Activated CD4-positive, alpha-beta T cell treated with anti-CD3 and anti-CD28 coated beads, Interleukin-2, amount 50 U/mL, for 16 hours (primary cell): ENCODE measurements at places on chromosomes 11 and 22.
A peak's percentile ranks its signal among the peaks of the same experiment; 100 is the strongest.

GRCh38 chr11:36251823-36252222 lies 37.4 kb downstream of the COMMD9 start:
- no peak for DNase-seq

- no peak for DNase-seq
These were observed 7.2 kb downstream of the TMEM86A start for GRCh38 chr11:18705651-18706281.

GRCh38 chr11:33533386-33534052 lies 167.1 kb downstream of the C11orf91 start:
- DNase-seq: no peak

DNA sequence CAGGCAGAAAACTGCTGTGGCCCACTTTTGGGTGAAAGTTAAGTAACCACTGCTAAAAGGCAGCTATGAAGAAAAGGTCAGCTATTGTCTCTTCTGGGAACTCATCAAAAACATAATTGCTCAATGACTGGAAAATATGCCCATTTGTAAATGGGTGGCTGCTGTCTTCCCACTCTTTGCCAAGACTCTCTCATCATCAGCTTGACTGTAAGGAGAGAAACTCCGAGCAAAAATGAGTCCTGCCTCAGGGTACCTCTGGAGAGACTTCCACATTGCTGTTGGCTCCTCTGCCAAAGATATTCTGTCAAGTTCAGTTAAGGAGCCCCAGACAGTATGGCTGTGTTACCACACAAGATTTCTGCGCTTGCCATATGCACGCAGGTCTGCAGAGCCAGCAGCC lies 138.7 kb downstream of the BBOX1 start:
- DNase-seq: no peak

DNA sequence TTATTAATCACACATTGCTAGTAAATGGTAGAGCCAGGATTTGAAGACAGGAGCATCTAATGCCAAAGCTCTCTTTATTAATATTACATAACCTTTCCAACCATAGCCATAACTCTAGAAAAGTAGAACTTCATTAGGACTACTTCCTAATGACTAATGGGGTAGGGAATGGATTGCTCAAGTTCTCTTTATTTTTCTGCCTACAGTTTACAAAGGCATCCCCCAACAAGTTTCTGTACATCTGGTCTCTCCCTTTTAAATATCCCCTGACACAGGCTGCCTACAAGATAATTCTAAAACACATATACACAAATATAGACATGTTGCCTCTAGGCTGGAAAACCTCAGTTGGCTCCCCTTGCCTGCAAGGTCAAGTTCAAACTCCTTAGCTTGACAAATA lies 534.9 kb downstream of the SOX6 start:
- DNase-seq: no peak

DNA sequence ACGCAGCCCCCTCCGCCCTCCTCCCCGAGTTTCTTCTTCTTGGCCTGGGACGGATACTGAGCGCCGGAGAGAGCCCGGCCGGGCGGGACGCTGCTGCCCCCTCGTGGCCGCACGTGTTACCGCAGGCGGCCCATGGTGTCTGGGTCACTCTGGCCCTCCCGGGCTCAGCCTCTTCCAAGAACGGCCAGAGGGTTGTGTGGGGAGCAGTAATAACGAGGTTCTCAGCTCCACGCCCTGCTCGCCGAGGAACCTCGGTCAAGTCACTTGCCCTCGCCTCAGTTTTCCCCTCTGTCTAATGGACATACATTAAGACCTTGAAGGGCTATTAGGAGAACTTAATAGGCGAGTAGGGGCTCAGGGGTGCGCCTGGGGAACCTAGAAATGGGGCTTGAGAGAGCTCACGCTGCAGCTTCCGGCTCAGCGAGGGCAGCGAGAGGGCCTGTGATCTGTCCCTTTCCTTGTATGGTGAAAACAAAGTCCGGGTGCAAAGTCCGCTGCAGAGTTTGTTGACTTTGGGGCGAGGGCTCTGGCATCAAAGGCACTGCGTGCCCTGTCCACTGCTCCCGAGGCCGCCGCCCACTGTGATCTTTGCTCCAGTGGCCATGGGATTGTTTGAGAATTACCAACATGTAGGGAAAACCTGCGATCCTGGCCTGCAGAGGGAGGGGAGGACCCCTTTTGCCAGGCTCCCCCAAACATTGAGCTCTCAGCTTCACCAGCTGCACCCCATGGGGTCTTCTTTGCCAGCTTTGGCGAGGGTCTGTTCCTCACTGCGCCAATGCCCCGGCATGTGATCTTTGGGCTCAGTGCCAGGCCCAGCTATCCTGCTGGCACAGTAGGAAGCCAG lies 14.4 kb upstream of the LRP5 start:
- peak; percentile 74 for DNase-seq

GRCh38 chr11:46916286-46917108 lies 1.9 kb downstream of the LRP4 start:
- DNase-seq: no peak

- DNase-seq: no peak
These were observed 425.5 kb upstream of the CADM1 start for GRCh38 chr11:115929618-115930129.

DNA sequence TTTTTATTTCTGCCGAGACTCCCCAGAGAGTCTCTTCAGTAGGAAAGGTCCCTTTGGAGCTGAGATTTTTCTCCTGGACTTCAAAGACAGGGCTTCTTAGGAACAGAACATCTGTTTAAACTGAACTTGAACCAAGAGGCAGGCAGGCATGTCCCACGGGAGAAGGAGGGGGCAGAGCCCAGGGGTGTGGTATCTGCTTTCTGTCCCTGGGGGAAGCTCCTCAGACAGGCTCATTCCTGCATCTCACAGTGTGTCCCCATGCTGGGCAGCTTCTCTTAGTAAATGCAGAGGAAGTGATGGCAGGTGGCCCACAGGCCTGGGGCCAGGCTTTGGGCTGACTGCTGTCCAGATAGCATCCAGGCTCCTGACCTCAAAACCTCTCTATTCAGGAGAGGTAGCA lies 47.3 kb downstream of the TSPAN18 start:
- no peak for DNase-seq

DNA sequence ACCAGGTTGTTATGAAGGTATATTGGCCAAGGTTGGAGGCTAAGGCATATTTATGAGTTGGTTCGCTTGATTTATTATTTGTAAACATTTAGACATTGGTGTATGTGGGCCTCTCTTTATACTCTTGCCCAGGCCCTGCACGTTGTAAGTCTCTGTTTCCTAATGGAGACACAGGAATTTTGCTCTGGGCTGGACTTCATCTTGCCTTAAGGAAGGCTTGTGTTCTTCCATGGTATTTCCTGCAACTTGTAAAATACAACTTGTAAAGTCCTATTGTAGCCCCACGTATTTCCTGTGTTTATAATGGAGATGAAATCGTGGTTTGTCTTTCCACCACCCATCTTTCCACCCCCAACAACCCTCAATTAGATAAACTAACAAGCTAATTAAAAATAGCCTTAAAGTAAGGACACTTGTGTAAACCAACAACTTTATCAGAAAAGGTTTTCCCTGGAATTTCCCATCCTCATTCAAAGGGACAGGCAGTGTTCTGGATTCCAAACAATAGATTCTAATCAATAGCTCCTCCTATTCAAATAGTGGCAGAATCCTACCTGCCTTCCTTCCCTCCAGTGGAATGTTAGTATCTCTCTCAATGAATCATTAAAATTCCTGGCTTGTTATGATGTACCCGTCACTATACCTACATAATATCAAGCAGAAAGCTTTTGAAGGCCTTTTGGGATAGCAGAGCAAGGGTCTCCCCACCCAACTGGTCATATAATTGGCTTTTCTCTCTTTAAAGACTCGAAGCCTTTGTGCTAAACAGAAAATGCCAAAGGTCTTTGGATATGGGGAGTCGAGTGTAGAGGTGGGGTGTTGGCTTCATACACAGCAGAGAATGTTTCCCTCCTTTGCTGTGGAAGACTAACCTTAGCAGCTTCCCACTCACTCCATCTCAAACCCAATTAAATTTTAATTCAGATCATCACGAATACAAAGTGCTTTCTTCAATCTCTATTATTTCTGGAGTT lies 77.1 kb downstream of the UBASH3B start:
- DNase-seq: no peak

DNA sequence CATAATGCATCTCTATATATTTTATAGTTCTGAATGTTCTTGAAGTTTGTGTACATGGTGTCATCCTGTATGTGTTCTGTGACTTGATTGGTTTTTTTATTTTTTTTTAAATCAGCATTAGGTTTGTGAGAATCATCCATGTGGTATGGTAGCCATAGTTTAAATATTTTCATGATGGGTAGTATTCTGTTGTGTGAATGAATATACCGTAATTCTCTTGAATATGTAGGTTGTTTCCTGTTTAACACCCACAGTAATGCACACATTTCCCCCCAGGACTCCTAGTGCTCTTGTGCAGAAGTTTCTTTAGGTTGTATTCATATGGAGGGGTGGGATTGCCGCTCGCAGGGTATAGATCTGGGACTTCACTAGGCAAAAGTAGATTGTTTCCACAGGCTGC lies 2.0 kb downstream of the PACS1 start:
- DNase-seq: no peak

GRCh38 chr22:17268501-17269223 lies 49.4 kb upstream of the ADA2 start:
- DNase-seq: no peak

DNA sequence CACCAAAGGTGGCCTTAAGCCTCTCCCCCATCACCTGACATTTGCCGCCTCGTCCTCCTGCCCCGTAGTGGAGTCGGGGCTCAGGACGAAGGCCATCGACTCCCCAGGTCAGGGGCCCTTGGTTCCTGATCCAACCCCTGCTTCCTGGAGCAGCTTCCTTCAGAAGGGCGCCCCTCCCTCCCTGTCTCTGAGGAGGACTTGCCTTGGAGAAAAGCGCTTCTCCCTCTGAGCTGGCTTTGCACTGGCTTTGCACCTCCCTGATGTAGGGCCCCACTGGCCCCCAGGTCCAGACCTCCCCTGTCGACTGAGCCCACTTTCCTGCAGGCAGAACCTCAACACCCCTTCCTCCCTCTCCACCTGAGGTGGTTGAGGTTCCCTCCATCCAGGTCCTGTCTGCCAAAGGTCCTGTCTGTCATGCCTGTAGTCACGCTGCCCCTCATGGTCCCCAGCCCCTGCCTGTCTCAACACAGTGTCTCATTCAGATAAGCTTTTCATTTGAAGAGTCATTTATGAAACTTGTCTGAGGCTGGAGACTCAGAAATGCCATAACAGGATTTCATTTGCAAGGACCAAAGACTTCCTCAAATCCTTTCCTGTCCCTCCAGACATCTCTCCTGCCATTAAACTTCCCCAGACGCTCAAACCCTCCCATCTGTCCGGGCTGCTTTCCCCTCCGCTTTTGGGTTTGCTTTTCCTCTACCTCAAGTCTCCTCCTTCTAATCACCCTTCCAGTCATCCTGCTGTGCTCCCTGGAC lies 78.4 kb downstream of the MYO7A start:
- no peak for DNase-seq

- DNase-seq: no peak
These were observed 38.3 kb downstream of the RAB30 start for GRCh38 chr11:83033371-83033770.

DNA sequence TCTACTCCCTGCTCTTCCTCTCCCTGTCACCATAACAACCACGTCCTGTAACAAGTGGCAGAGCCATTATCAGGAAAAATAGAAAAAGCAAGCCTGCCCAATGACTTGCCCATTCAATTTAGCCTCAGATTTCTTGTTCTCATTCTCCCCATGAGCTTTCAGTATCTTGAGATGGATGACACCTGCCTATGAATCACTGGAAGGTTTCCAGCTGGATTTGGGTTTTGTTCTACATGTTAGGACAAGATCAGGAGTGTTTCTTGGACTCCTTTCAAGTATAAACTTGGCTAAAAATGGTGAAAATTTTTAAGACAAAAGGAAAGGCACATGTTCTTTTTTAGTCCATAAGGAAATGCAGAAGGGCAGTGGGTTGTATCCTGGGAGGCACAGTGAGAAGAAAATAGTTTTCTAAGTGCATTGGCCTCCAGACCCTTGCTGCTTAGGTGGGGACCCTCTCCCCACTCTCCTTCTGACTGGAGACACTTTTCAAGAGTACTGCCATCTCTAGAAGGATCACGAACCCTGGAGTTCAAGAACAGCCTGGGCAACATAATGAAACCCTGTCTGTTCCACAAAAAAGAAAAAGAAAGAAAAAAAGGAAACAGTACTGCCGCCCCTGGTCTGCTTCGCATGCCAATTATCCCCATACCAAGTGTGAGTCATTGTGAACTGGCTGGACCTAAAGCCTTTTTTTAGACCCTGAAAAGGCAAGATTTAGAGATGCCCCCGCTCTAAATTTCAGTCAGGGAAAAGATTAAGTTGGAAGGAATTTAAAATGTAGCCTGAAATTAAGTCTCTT lies 51.0 kb downstream of the MTNR1B start:
- no peak for DNase-seq

DNA sequence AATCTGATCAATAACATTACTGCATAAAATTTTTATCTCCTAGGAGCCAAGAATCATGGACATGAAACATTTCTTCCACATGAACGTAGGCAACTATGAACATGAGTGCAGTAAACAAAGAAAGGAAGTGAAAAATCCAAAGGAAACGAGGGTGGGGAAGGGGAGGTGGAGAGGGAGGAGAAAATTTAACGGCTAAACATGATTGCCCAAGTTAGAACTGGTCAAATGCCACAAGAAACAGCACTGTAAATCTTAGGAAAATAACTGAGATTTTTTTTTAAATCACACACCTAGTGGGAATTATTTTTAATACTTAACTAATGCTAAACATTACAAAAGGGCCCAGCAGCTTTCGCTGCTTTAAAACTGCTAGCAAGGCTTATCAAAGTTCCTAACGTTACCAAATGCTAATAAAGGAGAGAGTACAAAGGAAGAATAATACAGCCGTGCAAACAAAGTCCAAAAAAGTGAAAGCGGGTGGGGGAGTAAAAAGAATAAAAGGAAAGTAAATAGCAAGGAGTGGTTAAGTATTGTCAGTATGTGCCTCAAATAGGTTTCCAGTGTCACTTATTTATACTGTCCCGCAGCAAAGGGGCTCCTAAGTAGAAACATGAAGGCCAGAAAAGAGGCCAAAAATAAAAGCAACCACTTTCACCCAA lies 13.7 kb downstream of the NARS2 start:
- DNase-seq: no peak

DNA sequence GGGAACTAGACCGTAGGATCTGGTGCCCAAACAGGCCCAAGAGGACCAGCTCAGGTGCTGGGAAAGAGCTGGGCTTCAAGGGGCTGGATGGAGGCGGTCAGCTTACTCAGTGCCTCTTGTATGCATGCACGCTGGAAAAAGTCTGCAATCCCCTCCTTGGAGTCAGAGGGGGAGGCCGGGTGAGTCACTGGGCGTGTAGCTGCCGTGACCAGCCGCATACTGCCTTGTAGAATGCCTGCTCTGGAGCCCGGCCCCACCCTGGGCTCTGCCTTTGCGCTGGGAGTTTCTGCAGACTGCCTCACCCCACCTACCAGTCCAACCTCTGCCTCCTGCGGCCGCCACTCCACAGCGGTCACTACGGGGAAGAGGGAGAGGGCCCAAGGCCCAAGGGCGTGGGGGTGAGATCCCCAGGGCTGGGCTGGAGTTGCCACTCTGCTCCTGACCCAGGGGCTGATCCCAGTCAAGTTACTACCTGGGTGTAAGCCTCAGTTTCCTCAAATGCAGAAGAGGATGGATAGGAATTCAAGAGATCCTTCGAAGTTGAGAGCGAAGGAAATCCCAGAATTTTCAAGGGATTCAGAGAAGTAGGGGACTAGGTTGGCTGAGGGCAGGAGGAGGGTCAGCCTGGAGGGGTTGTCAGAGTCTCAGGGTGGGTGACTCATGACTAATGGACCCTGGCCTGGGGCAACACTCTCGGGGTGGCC lies 4.2 kb downstream of the MRGPRF start:
- DNase-seq: no peak

- no peak for DNase-seq
These were observed at the start of gene ADM for GRCh38 chr11:10304495-10305261. Gene ADM, plus strand, starts transcription at chr11:10305073. Its CDS starts 628 bp downstream, at chr11:10305701.
